ENCODE measurements at places on chromosomes 6 and 20.

DNA sequence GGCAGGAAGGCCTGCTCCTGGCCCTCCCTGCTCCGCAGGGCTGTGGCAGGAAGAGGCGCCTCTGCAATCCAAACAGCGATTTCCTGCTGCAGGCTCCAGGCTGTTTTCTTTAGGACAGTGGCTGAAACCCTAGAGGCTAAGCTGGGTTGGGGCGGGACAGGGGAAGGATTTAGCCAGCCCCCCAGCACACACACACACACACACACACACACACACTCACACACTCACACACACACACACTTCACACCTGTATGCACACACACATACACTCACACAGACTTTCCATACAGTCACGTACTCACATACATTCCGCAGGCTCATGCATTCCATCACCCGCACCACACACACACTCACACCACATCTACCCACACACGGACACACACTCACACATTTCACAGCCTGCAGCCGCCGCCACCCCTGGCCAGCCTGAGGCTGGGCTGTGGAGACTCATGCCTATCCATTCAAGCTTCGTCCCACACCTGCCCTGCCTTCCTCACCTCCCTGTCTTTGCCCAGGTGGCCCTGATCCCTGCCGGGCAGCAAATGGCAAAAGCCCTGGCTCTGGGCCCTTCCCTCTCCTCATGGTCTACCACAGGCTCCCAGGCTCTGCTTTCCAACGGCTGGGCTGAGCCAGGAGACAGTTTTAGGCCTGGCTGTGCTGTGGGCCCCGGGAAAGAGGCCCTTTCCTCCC is 17.9 kb downstream of the MDFI start:
- DNase-seq: no peak

- DNase-seq: no peak
Observed at GRCh38 chr20:51480507-51481270, 61.8 kb downstream of the NFATC2 start.

GRCh38 chr6:158970640-158971275 is 29.2 kb downstream of the RSPH3 start:
- no peak for DNase-seq

DNA sequence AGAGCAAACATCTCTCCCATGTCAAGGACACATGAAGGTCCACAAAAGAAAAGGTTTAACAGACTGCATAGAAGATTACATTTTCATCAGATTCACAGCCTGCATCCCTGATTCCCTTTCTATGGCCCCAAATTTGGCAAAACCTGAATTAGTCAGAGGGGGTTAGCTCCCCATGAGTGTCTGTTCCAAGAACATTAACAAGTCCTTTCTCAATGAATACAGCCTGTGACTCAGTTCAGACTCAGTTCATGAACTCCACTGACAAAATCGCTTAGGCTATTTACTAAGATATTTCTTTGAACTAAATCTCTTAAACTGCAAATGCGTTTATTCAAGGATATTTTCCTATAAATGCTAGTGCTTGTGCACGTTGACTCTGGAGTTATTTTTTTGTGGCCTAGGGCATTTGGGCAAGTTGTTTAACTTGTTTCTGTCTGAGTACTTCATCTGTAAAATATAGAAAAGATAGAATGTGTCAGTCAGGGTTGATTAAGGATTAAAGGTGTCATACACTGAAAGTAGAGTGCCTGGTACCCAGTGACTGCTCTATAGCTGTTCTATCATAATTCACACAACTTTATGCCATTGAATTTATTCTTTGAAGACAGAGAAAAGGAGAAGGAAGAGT is 422.6 kb downstream of the HTR1B start:
- DNase-seq: no peak

DNA sequence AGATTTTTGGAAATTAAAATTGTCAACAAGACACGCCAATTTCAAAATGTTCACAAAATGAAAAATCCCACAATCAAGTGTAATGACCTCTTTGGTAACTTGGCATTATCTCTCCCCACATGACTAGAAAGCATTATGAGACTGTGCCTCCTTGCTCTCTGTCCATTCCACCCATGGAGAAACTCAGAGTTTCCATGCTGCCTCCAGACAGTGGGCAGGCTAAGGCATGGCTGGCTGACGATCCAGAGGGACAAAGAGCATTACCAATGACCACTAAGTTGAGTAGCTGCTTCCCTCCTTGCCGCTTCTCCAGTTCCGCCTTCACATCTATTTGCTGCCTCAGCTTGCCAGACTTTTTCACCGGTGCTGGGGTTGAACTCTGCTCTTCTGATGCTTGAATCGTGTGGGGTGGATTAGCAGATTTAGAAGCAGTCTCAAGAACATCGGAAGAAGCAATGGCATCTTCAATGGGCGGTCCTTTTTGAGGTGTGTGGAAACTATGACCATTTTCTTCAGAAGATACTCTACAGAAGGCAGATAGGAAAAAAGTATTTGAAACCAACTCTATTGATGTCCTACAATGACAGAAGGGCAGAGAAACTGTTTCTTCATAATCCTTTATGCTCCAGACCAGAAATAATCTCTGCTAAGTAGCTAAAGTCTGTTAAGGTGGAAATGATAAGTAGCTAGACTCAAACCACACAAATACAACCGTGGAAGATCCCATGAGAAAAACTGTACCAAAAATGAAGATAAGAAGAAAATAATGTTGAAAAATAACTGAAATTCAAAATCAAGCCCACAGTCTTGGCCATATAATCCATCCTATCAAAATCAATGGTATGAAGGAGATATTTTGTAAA is 47.5 kb upstream of the ALDH8A1 start:
- no peak for DNase-seq

GRCh38 chr6:158777510-158777909 is 41.7 kb downstream of the EZR start:
- DNase-seq: no peak

GRCh38 chr6:72219536-72219935 is 333.2 kb downstream of the RIMS1 start:
- DNase-seq: no peak

DNA sequence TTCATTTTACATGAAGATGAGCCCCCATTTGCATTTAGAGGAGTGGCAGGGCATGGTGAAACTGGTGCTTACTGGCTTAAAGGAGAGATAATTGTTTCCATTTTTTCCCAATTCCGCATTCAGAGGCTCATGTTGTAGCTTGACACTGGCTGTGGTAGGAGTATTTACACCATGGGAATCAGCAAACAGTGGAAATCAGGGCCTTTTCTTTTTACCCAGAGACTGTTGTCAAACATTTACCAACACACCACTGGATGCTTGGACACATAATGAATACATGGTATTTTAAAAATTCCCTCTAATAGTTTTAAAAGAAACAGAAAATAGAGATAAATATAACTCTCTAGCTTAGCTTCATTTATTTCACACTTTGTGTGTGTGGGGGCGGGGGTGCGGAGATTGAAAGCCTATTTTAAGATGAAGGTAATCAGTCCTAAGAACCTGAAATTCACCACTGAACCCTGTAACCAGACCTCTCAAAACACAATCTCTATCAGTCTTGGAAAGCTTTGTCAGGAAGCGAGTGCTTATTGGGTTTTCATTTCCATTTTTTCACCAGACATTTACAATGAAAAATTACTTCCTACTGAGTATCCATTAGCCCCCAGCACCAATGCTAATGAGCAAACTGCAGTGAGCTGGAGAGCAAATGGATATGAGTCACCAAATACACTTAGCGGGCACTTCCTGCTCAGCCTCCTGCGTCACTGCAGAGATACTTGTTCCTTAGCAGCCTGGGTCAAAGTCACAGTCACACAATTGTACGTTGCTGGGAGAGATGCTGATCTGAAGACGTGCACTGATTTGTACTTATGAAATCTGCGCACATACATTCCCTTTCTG is 532.0 kb downstream of the BCKDHB start:
- DNase-seq: peak; percentile 54

- no peak for DNase-seq
Observed at GRCh38 chr6:169273511-169273910, 19.9 kb upstream of the THBS2 start.

GRCh38 chr20:53150532-53150931 is 178.4 kb downstream of the TSHZ2 start:
- no peak for DNase-seq
